ENCODE measurements at places on chromosomes 7 and 10.

GRCh38 chr10:79051766-79052165 lies 17.0 kb upstream of the ZMIZ1 start:
- no peak for DNase-seq

GRCh38 chr10:64733980-64734379 lies 1212.8 kb downstream of the REEP3 start:
- DNase-seq: no peak

GRCh38 chr10:62108759-62109586 lies 159.7 kb downstream of the RTKN2 start:
- DNase-seq: no peak

DNA sequence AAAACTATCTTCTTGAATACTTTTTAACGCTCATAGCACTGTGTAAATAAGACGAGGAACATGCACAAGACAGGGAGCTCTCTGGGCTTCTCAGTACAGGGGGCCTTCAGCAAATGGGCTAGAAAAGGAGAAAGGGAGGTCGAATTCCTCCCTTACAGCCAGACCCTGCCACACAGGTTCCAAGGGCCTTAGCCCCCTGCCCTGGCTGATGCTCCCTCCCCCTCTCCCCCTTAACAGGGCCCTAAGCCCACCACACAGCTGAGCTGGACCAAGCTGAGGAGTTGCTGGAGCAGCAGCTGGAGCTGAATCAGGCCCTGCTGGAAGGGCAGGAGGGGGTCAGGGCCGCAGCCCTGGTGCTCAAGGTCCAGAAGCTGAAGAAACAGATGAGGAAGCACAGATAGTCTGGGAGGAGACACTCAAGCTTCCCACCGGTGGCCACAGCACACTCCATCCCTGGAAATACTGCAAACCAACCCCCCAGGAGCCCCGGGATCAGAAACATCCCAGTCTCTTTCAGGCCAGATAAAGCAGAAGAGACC lies 153.9 kb downstream of the SNX13 start:
- DNase-seq: no peak

GRCh38 chr10:47145290-47145934 lies 154.6 kb upstream of the GDF10 start:
- DNase-seq: no peak

- DNase-seq: no peak
These were observed 515.8 kb upstream of the AKR1E2 start for GRCh38 chr10:4310172-4310571.

DNA sequence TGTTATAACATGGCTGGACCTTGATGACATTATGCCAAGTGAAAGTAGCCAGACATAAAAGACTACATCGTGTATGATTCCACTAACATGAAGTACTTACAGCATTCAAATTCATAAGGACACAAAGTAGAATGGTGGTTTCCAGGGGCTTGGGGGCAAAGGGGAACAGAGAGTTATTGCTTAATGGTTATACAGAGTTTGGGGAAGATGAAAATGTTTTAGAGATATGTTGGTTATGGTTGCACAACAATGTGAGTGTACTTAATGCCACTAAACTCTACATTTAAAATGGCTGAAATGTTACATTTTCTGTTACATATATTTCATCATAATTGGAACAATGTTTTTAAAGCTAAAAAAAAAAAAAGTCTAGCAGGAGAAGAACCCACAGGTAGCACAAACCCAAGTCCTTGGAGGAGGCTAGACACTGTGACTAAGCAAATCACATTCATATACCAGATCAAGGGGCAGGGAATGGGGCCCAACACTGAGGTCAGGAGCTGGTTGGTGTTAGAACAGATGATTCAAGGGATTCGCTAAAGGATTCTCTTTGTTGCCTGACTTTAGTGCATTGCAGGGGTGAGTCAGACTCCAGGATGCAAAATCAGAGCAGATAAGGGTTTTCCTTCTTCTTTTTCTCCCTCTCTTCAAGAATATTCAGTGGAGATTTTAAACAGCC lies 25.1 kb upstream of the AOAH start:
- no peak for DNase-seq
